ENCODE measurements at places on chromosomes 2 and 18. TPM values are rescaled to one million over a fixed set of nuclear protein-coding genes. Genes with fewer than 3 reads are reported as not detected.

Gene CRYBA2
- polyA plus RNA-seq: not detected

Gene CYP1B1
- 2.4 TPM for polyA plus RNA-seq

Gene EVA1A
- polyA plus RNA-seq: 5.0 TPM

Gene POMC
- 8.5 TPM for polyA plus RNA-seq

Gene ZNF513
- polyA plus RNA-seq: 11.3 TPM

Gene C2orf15
- polyA plus RNA-seq: 6.4 TPM

Gene LOXL3
- 4.4 TPM for polyA plus RNA-seq

Gene DSG3
- 0.05 TPM for polyA plus RNA-seq

GRCh38 chr2:74317701-74318100 lies 25.5 kb downstream of the SLC4A5 start:
- DNase-seq: no peak

- no peak for DNase-seq
Measured at GRCh38 chr2:138654146-138654545, 126.0 kb downstream of the NXPH2 start.

GRCh38 chr18:52391810-52392559 lies 52.0 kb downstream of the DCC start:
- DNase-seq: no peak

GRCh38 chr2:15688924-15689568 lies 97.4 kb downstream of the DDX1 start:
- no peak for DNase-seq

GRCh38 chr2:225270861-225271260 lies 128.6 kb upstream of the NYAP2 start:
- peak; percentile 9 for DNase-seq

DNA sequence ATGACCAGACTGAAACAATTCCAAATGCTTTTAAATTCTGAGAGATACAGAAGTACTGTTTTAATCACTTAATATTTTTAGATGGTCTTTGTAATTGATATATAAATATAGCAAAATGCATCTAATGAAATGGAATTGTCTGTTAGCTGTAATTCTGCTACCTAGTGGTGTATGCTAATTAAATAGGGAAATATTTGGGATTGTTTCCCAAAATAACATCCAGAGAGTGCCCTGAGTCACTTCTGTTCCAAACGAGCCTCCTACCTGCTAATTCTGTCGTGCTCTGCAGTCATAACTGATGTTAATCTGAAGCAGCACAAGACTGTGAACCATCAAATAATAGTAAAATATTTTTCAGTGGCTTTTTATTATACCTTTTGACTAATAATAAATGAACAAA lies 71.4 kb upstream of the NOSTRIN start:
- DNase-seq: no peak

DNA sequence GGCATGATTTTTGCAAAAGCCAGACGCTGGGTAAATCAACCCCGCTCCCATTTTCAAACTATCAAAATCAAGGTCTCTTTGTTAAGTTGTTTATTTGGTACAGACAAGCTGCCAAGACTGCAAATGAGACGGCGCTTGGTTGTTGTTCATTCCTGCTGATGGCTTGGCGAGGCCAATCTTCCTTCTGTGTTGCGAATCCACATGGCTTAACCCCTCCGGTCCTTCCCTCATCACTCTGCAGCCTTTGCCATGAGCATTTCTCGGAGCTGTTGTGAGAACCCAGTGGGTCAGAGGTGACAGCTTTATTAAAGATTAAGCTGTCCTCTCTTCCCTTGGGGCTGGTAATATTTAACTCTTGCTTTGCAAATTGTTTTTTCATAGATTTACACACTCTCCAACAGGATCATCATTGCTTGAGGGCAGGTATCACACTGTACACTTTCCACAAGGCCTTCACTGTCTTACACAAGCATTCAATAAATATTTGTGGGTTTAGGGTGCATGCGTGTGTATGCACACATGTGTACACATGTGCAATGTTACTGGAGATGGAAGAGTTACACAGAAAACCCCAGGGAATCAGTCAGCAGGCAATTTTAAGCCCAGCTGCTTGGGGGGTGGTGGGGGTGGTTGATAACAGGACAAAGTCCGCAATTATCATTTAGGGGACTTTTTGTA lies 27.8 kb upstream of the KCNF1 start:
- DNase-seq: no peak

- DNase-seq: no peak
Measured at GRCh38 chr2:2828774-2829368, 497.8 kb upstream of the MYT1L start.

- DNase-seq: no peak
Measured at GRCh38 chr2:72316774-72317173, 169.1 kb upstream of the CYP26B1 start.

GRCh38 chr2:71689393-71689792 lies 236.0 kb downstream of the DYSF start:
- DNase-seq: no peak

DNA sequence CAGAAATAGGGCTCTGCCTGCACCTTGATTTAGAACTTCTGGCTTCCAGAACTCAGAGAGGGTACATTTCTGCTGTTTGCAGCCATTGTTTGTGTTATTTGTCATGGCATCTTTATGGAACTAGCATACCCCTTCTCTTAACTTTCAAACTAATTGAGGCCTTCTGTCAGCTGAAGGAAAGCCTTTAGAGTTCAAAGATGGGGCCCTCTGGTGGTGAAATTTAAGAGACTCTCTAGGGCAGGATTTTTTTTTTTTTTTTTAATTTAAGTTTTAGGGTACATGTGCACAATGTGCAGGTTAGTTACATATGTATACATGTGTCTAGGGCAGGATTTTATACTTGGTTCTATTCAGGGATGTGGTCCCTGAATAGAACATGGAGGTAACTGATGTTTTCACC lies 260.6 kb upstream of the LINC00305 start:
- peak; percentile 80 for DNase-seq

- no peak for DNase-seq
Measured at GRCh38 chr2:45964223-45964841, 312.9 kb downstream of the PRKCE start.

DNA sequence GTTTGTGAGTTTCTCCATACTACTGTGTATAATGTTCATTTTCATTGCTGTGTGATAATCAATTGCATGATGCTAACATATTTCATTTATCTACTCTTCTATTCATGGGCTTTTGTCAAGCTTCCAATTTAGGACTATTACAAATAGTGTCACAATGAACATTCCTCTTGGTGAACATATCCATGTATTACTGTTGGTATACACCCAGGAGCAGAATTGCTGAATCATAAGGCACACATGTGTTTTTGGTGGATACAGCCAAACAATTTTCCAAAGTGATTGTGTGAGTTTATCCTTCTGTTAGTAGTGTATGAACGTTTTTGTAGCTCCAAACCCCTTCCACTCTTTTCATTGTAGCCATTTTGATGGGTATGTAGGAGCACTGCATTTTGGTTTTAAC lies 101.6 kb upstream of the COPS8 start:
- DNase-seq: no peak

GRCh38 chr18:36410346-36410745 lies 112.8 kb downstream of the FHOD3 start:
- no peak for DNase-seq

GRCh38 chr2:59756150-59756549 lies 797.3 kb downstream of the BCL11A start:
- no peak for DNase-seq
